ENCODE measurements at places on chromosomes 11 and 22. TPM values are rescaled to one million over a fixed set of nuclear protein-coding genes. Genes with fewer than 3 reads are reported as not detected.

GRCh38 chr22:50725597-50725996 lies 12.4 kb upstream of the ACR start:
- DNase-seq, result no peak

DNA sequence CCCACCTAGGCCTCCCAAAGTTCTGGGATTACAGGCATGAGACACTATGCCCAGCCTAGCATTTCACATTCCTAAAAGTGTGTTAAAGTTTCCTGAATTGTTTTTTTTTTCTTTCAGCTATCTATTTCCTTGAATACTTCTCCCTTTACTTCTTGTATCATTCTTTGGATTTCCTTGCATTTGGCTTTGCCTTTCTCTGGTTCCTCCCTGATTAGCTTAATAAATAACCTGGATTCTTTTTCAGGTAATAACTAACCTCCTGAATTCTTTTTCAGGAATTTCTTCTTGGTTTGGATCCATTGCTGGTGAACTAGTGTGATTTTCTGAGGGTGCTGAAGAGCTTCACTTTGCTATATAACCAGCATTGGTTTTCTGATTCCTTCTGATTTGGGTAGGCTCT lies 47.9 kb downstream of the MRGPRX2 start:
- DNase-seq, result no peak

DNA sequence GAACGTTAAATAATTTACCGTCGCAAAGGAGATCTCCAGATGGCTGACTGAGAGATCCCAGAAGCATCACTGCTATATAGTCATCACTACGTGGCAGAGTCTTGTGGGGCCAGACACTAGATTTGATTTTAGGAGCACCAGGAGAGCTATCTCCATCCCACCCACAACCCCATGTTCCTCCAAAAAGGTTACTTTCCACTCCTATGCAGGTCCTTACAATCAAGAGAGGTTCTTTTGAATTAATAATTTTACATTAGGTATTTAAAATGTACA lies 19.4 kb downstream of the GUCY1A2 start:
- DNase-seq, result no peak

- no peak for DNase-seq
These were observed 21.7 kb downstream of the PTPN5 start for GRCh38 chr11:18769802-18770456.

DNA sequence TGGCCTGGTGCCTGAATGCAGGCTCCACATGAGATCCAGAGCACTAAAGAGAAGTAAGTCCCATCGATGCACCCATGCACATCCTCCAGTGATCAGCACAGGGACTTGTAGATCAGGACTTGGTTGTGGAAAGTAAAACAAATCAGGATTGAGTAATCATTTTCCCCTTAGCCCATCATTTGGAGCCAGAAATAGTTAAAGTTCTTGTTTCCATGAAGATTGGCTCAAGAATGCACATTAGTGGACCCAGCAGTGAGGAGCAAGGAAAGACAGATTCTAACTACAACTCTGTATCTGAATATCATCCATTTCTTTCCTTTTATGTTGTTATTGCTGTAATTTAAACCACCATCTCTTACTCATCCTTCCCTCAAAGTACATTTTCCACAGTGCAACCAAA lies 19.1 kb downstream of the CCDC83 start:
- no peak for DNase-seq

DNA sequence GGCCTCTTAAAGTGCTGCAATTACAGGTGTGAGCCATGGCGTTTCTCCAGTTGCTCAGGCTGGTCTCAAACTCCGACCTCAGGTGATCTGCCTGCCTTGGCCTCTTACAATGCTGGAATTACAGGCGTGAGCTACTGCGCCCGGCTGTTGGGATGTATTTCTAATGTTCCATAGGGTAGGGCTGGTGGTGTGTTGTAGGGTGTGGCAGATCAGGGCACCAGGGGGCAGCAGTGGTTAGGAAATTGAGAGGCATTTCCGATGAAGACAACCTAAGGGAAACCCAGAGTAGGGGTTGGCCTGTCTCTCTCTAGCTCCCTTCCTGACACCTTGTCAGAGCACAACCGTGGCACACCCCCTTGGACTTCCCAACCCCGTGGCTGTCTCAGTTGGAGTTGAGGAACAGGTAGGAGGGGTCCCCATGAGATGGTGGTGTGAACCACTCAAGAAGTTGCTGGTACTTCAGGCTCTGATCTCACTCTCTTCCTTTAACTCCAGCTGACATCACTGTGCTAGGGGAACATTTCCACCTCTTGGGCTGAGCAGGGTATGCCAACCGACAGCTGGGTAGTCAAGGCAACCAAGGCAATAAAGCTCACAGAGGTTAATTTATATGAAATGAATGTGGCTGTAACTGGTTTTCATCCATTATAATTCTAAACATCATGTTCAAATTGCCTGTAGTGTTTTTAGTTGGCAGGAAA lies 33.0 kb downstream of the YWHAH start:
- peak; percentile 70 for DNase-seq

- no peak for DNase-seq
These were observed 14.0 kb downstream of the ADAMTS8 start for GRCh38 chr11:130414107-130415080.

DNA sequence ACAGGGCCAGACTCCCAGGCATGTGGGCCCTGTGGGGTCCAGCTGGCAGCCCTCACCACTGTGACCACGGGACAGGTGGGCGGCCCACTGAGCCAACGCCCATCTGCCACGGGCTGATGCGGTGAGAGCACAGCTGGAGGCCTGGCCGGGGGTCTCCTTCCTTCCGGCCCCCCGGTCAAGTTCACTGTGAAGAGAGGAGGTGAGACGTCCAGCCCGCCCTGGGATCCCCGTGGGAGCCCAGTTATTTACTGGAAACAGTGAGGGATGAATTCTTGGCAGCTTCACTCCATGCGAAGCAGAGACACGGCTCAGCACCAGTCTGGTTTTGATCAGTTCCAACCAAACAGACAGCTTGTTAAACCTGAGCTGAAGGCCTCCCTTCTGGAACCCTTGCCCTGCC lies 38.7 kb downstream of the WNT11 start:
- DNase-seq, result no peak

- DNase-seq, result no peak
These were observed 29.5 kb upstream of the CCDC34 start for GRCh38 chr11:27392278-27393114.

DNA sequence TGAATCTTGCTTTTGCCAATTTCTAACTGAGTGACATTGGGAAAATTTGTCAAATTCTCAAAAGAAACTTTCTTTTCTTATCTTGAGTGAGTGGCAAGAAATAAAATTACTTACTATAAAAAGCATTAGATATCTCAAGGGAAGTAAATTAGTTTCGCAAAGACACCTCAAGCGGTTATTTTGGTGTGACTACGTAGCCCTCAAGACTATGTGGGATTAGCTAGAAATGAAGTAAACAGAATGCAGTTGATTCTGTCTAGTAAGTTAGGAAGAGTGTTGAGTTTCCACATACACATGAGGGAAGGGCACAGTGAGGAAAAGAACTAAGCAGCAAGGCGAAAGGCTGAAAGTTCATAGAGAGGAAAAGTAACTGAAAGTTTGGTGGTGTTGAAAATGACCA lies 28.3 kb upstream of the MS4A6A start:
- no peak for DNase-seq

GRCh38 chr11:7673724-7674434 lies 579 bp upstream of the CYB5R2 start:
- DNase-seq, result no peak

- DNase-seq, result no peak
These were observed 3.7 kb downstream of the SNAP29 start for GRCh38 chr22:20862540-20862939.

GRCh38 chr22:30400159-30400558 lies 3.3 kb downstream of the SEC14L2 start:
- no peak for DNase-seq

GRCh38 chr22:21796863-21797262 lies 61.3 kb upstream of the YPEL1 start:
- DNase-seq, result no peak

GRCh38 chr11:74279256-74279655 lies 32.2 kb downstream of the P4HA3 start:
- DNase-seq, result no peak

DNA sequence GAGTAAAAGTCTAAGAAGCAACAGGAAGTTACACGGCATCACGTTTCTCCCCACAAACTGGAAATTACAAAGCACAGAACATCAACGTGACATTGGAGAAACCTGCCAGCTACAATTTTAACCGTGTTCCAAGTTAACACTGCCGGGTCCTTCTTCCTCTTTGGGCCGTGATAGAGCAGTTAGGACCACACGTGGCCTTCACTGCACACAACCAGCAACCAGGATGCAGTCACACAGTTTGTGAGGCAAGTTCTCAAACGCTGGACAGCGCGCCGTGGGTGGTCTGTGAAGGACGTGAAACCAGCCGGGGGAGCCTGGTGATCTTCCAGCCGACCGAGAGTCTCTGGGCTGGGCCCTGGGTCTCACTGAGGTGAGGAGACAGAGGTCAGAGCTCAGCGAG lies 14.6 kb downstream of the C11orf21 start:
- no peak for DNase-seq

DNA sequence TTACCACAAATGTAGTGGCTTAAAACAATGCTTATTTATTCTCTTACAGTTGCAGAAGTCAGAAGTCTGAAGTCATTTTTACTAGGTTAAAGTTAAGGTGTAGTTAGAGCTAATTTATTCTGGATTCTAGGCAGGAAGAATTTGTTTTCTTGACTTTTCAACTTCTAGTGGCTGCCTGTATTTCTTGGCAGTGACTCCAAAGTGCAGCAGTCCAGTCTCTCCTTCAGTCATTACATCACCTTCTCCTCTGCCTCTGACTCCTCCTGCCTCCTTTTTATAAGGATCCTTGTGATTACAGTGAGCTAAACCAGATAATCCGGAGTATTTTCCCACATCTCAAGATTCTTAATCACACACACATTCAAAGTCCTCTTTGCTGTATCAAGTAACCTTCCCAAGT lies 581.4 kb downstream of the KCNA4 start:
- no peak for DNase-seq

CSF2RB gene
- total RNA-seq, result 1.2 TPM

LDLRAD3 gene
- total RNA-seq, result not detected

VWCE gene
- total RNA-seq, result 0.38 TPM

Data from CD4-positive, alpha-beta memory T cell (primary cell).